ENCODE measurements at places on chromosomes 16 and 17.
A peak's percentile ranks its signal among the peaks of the same experiment; 100 is the strongest.

GRCh38 chr16:50323335-50324011, 45.3 kb downstream of the BRD7 start:
- DNase-seq, result no peak

DNA sequence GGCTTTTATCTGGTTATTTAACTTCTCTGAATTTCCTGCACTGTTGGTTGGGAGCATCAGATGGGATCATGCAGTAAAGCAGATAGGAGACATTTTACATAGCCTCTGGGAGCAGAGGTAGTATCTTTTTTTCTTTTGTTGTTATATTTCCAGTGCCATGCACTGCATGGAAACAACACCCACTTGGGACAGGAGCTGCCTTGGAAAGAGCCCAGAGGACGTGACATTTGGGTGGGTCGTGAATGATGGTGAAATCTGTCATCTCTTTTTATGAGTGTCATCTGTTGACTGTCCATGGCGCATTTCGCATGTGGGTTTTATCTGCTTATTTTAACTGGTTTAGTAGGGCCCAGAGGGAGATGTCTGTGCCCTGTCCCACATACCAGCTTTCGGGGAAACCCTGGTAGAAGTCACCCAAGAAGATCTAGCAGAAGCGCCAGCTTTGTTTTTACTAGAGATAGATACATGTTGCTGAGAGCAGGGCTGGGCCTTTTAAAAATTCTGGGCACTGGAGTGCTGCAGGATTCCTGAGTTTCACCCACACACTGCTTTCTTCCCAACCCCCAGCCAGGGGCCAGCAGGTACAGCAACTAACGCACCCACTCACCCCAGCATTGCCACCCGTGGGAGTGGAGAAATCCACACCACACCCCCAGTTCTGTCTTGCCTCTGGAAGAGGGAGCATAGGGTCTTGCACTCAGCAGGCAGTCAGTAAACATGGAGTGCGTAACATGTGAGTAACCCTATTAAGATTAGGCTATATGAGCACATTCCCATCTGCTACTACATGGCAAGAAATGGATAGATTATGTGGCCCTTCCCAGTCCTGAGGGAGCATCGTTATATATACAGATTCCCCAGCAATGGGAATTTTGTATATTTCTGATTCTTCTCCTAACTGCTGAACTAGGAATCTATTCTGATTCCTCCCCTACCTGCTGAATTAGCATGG, 8.4 kb upstream of the TERF2 start:
- DNase-seq, result no peak

- DNase-seq, result no peak
Observed at GRCh38 chr16:12440228-12440530, 363.5 kb downstream of the CPPED1 start.

DNA sequence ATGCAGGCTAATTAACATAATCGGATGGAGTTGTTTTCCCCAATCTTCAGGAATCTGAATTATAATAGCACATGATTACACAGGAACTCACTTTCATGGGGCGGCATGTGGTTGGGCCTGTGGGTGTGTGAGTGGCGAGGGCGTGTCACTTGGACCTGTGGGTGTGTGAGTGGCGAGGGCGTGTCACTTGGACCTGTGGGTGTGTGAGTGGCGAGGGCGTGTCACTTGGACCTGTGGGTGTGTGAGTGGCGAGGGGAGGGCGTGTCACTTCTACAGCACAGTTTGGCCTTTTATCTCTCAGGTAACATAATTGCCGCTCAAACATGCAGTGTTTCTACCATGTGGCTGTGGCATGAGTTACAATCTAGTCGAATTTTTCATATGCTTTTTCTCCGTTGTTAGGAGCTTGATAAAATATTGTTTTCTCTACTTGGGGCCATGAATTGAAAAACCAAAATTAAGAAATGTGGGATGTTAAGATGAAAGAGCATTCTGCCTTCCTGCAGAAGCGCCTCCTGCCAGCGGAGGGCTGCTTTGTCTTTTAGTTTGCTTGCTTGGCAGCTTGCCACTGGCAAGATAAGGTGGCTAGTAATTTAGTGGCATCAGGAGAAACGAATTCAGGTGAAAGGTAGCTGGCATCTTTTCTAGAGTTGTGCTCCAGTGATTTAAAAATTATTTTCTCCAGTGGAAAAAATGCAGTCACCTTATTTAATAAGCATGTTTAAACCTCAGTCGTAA, 36.2 kb downstream of the USP10 start:
- DNase-seq, result no peak

DNA sequence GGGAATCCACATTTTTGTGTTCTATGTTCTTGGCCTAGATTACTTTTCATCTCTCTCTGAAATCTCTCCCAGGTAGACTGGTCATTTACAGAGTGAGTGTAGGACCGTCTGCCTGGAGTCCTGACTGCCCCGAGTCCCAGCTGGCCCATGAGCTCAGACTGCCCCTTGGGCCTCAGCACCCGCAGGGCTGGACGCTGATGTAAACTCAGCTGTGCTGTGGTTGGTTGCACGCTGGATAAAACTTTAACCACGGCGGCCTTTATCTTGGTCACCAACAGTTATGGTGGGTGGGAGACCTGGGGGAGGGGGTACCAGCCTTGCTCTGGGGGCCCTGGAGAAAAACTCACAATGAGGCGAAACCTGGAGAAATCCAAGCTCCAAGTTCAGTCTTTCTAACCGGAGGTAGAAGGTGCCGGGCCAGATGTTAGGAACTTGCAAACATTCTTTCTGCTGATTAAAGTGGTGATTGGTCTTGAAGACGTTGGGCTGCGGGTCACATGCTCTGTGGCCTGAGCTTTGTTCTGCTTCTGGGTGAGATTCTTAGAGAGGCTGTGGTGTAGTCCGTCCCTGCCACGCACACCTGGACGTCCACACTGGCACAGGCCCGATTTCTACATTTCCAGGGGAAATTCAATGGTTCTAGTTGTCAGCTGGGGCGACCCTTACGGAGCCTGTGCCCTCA, 6.9 kb downstream of the METRNL start:
- DNase-seq, result no peak

DNA sequence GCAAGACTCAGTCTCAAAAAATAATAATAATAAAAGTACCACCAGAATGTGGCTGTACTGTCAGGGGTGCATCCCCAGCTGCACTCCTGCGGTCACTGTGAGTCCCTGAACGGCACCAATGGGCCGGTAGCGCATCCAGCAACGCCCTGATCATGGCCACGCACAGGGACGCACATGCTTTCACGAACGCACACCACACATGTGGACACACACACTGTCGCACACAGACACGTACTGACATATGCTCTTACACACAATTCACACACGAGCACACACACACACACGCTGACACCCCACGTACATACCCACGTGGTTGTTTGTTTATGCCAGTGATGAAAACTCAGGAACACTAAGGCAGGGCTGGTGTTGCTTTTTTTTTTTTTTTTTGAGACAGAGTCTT, 21.8 kb downstream of the DOC2B start:
- DNase-seq, result no peak

DNA sequence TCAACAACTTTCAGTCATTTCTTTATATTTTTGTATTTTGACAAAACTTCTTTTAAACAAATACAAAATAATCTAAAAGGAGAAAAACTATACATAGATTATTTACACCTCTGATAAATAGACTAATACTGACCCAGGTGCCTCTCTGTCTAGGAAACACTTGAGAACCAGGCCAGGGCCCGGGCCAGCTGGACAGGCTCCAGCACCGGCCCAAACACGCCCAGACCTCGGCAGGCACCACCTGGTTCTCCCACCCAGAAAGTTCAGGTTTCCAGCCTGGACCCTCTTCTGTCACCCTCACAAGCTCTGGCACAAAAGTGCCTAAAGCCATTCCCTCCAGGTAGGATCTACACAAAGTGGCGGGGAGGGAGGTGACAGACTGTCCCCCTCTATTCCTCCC, 97.0 kb upstream of the DNAH17 start:
- DNase-seq, result no peak

GRCh38 chr16:80580109-80580832, 39.5 kb downstream of the DYNLRB2 start:
- DNase-seq, result no peak

- DNase-seq, result no peak
Observed at GRCh38 chr16:53690771-53691170, 12.9 kb downstream of the RPGRIP1L start.

DNA sequence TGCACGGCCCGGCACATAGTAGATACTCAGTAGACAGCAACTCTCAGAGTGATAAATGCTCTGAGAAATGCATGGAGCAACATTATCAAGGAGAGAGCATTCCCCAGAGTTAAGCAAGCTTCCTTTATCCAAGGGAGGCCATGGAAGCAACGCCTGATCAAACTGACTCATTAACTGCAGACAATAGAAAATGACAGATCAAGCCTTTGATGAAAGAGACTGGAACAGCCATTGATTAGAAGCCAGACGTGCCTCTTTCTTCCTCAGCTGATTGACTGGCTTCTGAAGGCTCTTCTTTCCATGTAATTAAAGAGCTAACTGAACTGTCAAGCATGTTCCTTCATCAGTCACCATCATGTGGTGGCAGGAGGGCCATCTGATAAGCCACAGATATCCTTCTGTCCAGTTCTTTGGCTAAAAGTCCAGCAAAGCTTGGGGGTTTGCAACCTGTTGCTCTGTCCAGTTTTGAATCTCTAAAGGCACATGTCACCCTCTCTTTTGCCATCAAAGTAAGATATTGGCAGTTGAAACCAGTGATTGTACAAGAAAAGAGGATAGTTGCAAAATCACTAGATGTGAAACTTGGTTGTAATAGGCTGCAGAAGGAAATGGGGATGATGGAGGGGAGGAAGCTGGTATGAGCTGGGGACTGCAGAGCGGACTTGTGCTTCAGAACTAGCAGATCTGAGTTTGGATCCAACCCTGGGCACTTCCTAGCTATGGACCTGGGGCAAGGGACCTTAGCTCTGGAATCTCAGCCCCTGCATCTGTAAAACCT, 188.0 kb downstream of the HAPSTR1 start:
- no peak for DNase-seq

- DNase-seq, result no peak
Observed at GRCh38 chr16:7585705-7586104, 253.1 kb downstream of the RBFOX1 start.

DNA sequence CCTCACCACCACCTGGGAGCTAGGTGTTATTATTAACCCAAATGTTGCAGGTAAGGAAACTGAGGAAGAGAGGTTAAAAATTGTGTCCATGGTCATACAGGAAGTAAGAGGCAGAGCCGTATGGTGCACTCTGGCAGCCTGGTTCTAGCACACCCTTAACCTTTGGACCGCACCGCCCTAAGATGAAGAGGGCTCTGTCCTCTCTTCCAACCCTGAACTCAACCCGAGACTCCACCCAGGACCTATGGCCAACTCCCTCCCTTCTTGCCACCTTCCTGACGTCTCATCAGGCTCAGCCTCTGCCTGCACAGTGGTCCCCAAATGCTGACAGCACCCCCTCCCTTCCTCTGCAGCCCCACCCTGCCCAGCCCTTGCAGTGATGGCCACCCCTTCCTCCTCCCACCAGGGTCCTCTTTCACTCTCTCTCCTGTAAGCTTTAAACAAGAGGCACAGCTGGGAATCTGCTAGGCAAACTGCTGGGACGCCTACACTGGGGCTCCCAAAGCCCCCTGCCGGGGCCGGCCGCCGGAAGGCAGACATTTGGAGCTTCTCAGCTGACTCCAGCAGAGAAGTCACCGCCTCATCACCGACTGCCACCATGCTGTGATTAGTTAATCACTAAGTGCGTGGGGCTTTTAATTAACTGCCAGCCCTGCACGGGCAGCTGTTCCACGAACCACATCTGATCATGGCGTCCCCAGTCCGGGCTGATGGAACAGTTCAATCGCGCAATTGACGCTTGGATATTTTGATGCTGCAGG, 16.7 kb upstream of the C16orf78 start:
- DNase-seq, result no peak

DNA sequence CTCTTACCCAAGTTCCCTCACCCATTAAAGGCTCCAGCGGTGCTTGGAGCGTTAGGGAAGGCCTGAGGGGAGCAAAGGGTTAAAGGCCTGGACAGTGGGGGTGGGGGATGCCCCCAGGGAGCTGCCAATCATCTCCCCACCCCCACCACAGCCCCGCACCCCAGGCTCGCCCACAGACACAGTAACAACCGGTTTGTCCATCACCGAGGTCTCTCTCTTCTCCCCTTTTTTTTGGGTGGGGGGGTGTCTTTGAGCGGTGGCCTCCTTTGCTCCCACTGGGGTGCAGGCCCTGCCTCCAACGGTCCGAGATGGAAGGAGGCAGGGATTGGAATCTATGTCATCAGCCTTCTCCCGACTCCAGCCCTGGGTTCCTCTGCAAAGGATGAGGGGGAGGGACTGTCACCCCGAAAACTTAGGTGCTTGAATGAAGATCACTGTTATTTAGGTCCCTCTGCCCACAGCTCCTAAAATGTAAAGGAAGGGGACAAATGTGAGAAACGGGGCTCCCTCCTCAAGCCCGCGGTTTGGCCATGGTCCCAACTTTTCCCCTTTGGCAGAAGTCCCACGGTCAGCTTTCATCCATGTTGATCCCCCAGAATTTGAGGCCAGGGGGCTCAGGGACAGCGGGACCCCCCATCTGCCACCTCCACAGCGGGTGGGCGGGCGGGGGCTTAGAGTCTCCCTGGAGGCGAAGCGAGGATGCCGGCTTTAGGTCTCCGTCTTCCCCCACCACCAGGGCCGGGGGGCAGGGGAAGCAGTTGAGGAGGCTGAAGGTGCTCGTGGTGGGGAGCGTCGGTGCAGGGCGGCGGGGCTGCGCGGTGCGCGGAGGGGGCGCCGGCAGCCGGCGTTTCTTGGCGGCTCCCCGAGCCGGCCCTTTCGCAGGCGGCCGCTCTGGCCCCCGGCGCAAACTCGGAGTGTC, 1.7 kb downstream of the EPOP start:
- no peak for DNase-seq

DNA sequence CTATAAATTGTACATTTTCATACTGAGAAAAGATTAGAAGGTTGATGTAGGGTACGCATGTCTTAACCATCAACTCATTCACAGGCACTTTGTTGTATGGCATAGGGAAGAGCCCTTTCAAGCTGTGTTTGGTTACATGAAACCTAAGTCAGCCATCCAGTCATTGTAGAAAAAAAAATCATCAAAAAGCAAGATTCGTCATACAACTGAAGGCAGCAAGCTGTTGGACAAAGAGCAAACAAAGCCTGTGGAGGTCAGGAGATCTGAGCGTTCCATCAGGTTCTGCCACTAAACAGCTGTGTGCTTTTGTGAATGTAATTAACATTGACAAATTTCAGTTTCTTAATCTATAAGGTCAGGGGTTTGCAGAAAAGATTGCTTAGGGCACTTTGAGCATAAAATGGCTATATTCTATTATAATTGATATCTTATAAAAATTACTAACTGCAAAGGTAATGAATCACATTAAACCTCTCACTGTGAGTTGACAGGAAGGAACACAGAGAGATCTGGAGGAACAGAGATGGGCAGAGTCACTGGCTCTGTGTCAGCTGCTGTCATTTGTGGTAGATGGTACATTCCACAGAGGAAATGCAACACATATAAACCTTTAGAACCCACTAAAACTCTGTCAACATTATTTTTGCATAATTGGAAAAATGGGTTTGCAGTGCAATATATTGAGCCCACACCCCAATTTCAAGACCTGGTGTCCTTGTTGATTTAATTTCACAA, 66.3 kb upstream of the MYOCD start:
- no peak for DNase-seq

- peak; percentile 81 for DNase-seq
Observed at GRCh38 chr17:4945176-4945943, 3.0 kb downstream of the PFN1 start.

Measured in endodermal cell (in vitro differentiated cells).